ENCODE measurements at places on chromosomes 1 and 21. TPM values are rescaled to one million over a fixed set of nuclear protein-coding genes. Genes with fewer than 3 reads are reported as not detected.

- no peak for DNase-seq
These were observed 17.9 kb upstream of the FMOD start for GRCh38 chr1:203368624-203369451.

GRCh38 chr1:234262007-234262753 lies 111.1 kb upstream of the COA6 start:
- DNase-seq = peak; percentile 6

Gene LAMC1
- total RNA-seq = 241 TPM

Gene AXDND1
- total RNA-seq = not detected

Gene MMEL1
- 0.65 TPM for total RNA-seq
